ENCODE measurements at places on chromosomes 13 and 19. TPM values are rescaled to one million over a fixed set of nuclear protein-coding genes. Genes with fewer than 3 reads are reported as not detected.

DNA sequence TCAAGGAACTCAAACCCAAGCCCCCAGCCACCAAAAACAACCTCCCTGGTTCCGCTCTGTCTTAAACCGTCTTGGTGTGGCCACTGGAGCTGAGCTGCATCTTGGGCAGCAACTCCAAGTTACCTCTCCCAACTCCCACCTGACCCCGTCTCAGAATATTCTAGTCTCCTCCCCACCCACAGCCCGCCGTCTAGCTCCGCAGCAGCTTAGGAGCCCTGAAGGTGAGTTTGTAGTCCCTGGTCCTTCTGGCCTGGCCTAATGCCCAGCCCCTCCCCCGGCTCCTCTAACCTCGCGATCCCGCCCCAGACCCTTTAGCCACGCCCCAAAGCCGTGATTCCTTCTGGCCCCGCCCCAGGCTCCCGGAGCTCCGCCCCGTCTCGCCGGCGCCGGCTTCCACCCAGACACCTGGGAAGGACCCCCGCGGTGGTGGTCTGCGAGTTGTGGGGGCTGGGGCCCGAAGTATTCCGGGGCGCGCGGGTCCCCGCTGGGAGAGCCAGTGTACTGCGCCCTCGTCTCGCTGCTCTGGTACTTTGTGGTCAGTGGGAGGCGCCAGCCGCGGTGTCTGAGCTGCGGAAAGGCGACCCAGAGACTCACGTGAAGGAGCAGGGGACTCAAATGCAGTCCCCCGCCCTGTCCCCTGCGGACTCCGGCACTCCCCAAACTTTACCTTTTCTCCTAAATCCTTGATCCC, 2.5 kb upstream of the LHB start:
- H3K27ac ChIP-seq, result peak overlapping the region; percentile 34
- peaks cover 41% of the 10 kb centered on the region for H3K27me3 ChIP-seq
- peaks cover 6% of the 10 kb centered on the region for H3K36me3 ChIP-seq

GRCh38 chr13:61136093-61136492, 279.6 kb downstream of the PCDH20 start:
- no peak overlapping the region for H3K27ac ChIP-seq
- no peaks in the 10 kb centered on the region for H3K4me1 ChIP-seq
- no peak for DNase-seq
- H3K27me3 ChIP-seq, result no peaks in the 10 kb centered on the region
- H3K36me3 ChIP-seq, result no peaks in the 10 kb centered on the region

GRCh38 chr13:80888390-80888789, 547.5 kb upstream of the SPRY2 start:
- no peaks in the 10 kb centered on the region for H3K36me3 ChIP-seq
- peaks cover 48% of the 10 kb centered on the region for H3K27me3 ChIP-seq
- no peak overlapping the region for H3K27ac ChIP-seq
- H3K4me3 ChIP-seq, result no peak overlapping the region
- DNase-seq, result no peak

DNA sequence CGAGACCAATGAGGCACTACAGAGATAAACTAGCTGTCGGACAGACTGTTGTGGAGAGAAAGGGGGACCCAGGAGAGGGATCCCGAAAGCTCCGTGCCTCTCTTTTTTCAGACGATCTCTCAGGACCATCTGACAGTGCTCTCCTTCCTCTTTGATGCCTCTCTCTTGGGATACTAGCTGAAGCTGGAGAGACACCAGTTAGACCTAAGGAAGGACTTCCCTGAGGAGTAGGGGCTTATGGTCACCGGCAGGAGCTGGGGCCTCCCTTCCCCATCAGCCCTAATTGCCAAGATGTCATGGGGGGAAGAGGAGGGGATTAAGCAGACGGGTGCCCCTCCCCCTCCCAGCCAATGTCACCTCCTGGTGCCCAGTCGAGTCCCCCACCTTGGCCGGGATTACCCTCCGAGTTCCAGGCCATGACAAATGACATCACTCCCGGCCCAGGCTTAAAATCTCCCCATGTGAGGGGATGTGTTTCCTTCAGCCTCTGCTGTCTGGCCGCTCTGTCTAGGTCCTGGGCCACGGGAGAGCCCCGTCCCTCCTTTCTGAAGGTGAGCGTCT, at the start of gene CRX:
CRX (plus strand) TSS at position 478 of the 561 bp plus-strand sequence. CDS start 12,507 bp downstream, outside the sequence.
- H3K36me3 ChIP-seq, result no peaks in the 10 kb centered on the region
- peaks cover 22% of the 10 kb centered on the region for H3K4me1 ChIP-seq
- peaks cover 35% of the 10 kb centered on the region for H3K27me3 ChIP-seq
- H3K27ac ChIP-seq, result peak within 1 kb of the TSS; percentile 55
- DNase-seq, result no peak

GRCh38 chr13:53254500-53254899, 225.9 kb downstream of the OLFM4 start:
- H3K4me3 ChIP-seq, result no peak overlapping the region
- peaks cover 11% of the 10 kb centered on the region for H3K4me1 ChIP-seq
- no peak overlapping the region for H3K27ac ChIP-seq
- peaks cover 18% of the 10 kb centered on the region for H3K27me3 ChIP-seq

- no peaks in the 10 kb centered on the region for H3K36me3 ChIP-seq
- H3K27me3 ChIP-seq, result no peaks in the 10 kb centered on the region
- DNase-seq, result no peak
- no peak overlapping the region for H3K4me3 ChIP-seq
- peaks cover 17% of the 10 kb centered on the region for H3K4me1 ChIP-seq
Observed at GRCh38 chr13:24234200-24234915, 73.8 kb downstream of the SPATA13 start.

DNA sequence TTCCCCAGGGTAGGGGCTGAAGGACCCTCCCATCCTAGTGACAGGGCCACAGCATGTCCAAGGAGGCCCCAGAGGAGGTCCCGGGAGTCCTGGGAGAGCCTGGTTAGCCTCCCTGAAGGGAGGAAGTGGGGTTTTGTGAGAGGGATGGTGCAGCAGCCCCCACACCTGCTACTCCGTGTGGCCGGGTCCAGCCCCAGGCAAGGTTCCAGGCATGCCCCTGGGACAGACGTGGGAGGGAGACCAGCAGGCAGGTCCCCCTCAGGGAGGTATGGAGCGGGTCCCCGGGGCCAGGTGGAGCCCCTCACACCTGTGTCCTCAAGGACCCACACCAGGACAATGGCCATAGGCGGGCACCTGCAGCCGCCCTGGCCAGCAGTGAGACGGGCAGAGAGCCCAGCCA, 1.9 kb upstream of the F7 start:
- H3K27me3 ChIP-seq, result peaks cover 7% of the 10 kb centered on the region
- no peak for DNase-seq
- no peaks in the 10 kb centered on the region for H3K36me3 ChIP-seq
- H3K4me1 ChIP-seq, result peaks cover 3% of the 10 kb centered on the region
- H3K4me3 ChIP-seq, result no peak overlapping the region
- no peak overlapping the region for H3K27ac ChIP-seq

DNA sequence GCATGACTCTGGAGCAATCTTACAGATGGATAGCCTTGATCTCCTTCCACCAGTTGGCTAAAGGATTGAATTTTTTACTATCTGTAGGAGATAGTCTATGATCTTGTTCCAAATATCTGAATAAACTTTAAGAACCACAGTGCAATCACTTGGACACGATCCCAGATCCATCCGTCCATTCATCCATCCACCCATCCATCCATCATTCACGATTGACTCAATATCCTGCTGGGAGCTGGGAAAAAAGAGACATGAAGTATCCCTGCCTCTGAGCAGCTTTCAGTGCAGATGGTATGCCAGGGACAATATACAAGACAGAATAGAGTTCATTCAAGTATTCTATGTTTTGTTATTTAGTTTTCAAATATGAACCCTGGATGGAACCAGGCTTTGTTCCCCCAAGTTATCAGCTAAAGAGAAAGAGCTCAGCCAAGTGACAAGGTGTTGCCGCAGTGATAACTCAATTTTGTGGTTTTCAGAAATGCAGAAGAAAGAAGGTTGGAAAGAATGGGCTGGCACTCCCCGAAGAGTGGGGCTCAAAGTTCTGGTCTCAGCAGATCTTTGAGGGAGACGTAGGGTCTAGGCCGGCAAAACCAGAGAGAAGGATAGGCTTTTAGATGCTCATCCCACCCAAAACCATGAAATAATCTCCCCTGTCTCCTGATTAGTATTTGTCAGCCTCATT, 66.3 kb downstream of the IRS2 start:
- no peak for DNase-seq
- H3K36me3 ChIP-seq, result no peaks in the 10 kb centered on the region
- no peak overlapping the region for H3K4me3 ChIP-seq
- H3K27me3 ChIP-seq, result no peaks in the 10 kb centered on the region

GRCh38 chr19:58145849-58146248, 4.7 kb downstream of the ZNF329 start:
- no peaks in the 10 kb centered on the region for H3K27me3 ChIP-seq
- peaks cover 32% of the 10 kb centered on the region for H3K36me3 ChIP-seq
- H3K27ac ChIP-seq, result no peak overlapping the region
- DNase-seq, result no peak

GRCh38 chr19:2834294-2834871, 6.9 kb upstream of the ZNF555 start:
- peak overlapping the region; percentile 22 for H3K4me3 ChIP-seq
- H3K27ac ChIP-seq, result no peak overlapping the region
- no peaks in the 10 kb centered on the region for H3K27me3 ChIP-seq

- H3K27ac ChIP-seq, result peak overlapping the region; percentile 85
- H3K36me3 ChIP-seq, result peaks cover 4% of the 10 kb centered on the region
- no peaks in the 10 kb centered on the region for H3K27me3 ChIP-seq
- DNase-seq, result no peak
- peak overlapping the region; percentile 80 for H3K4me3 ChIP-seq
- peaks cover 30% of the 10 kb centered on the region for H3K4me1 ChIP-seq
Observed at GRCh38 chr19:48806818-48807589, 3.8 kb downstream of the BCAT2 start.

- no peak overlapping the region for H3K4me3 ChIP-seq
- peaks cover 16% of the 10 kb centered on the region for H3K4me1 ChIP-seq
- DNase-seq, result no peak
- peaks cover 4% of the 10 kb centered on the region for H3K27me3 ChIP-seq
- H3K36me3 ChIP-seq, result no peaks in the 10 kb centered on the region
Observed at GRCh38 chr13:77860507-77860981, 58.1 kb downstream of the EDNRB start.

DNA sequence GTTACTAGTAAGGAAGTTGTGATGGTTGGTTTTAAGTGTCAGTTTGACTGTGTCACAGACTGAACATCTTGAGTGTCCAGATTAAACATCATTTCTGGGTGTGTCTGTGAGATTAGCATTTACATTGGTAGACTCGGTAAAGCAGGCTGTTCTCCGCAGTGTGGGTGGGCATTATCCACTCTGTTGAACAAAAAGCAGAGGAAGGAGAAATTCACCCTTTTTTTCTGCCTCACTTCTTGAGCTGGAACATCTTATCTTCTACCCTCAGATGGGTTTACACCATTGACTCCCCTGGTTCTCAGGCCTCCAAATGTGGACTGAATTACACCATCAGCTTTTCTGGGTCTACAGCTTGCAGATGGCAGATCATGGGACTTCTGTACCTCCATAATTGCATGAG, 63.7 kb upstream of the ZDHHC20 start:
- no peak overlapping the region for H3K4me3 ChIP-seq
- no peaks in the 10 kb centered on the region for H3K27me3 ChIP-seq
- H3K4me1 ChIP-seq, result no peaks in the 10 kb centered on the region
- H3K36me3 ChIP-seq, result peaks cover 21% of the 10 kb centered on the region
- H3K27ac ChIP-seq, result no peak overlapping the region
- no peak for DNase-seq

- no peaks in the 10 kb centered on the region for H3K4me1 ChIP-seq
- peaks cover 11% of the 10 kb centered on the region for H3K36me3 ChIP-seq
- no peaks in the 10 kb centered on the region for H3K27me3 ChIP-seq
Observed at GRCh38 chr13:42174344-42175162, 97.4 kb upstream of the AKAP11 start.

GRCh38 chr13:114115191-114115671, 17.2 kb downstream of the RASA3 start:
- peaks cover 55% of the 10 kb centered on the region for H3K4me1 ChIP-seq
- H3K36me3 ChIP-seq, result peaks cover 4% of the 10 kb centered on the region
- peaks cover 3% of the 10 kb centered on the region for H3K27me3 ChIP-seq
- peak overlapping the region; percentile 76 for H3K27ac ChIP-seq
- DNase-seq, result no peak

DNA sequence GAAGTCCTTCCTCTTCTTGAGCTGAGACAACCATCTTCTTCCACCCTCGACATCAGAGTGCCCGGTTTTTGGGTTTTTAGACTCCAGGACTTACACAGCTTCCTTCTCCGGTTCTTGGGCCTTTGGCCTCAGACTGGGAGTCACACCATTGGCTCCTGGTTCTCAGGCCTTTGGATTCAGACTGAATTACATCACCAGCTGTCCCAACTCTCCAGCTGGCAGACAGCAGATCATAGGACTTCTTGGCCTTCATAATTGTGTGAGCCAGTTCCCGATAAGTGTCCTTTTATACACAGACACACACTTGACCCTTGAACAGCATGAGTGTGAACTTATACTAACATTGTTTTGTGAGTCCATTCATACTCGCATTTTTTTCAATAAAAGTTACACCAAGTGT, 166.0 kb upstream of the UBL3 start:
- no peak for DNase-seq
- H3K36me3 ChIP-seq, result no peaks in the 10 kb centered on the region
- H3K27me3 ChIP-seq, result peaks cover 7% of the 10 kb centered on the region
- H3K27ac ChIP-seq, result no peak overlapping the region

GRCh38 chr13:102386461-102386860, 15.4 kb downstream of the FGF14 start:
- no peak overlapping the region for H3K4me3 ChIP-seq
- H3K27ac ChIP-seq, result no peak overlapping the region
- H3K36me3 ChIP-seq, result no peaks in the 10 kb centered on the region
- no peaks in the 10 kb centered on the region for H3K27me3 ChIP-seq
- no peak for DNase-seq

GRCh38 chr19:5823579-5824281, 15.8 kb downstream of the FUT6 start:
- H3K36me3 ChIP-seq, result no peaks in the 10 kb centered on the region
- H3K4me3 ChIP-seq, result no peak overlapping the region
- no peak for DNase-seq
- H3K4me1 ChIP-seq, result no peaks in the 10 kb centered on the region

GRCh38 chr19:31597616-31598015, 248.4 kb upstream of the TSHZ3 start:
- DNase-seq, result no peak
- H3K4me1 ChIP-seq, result peaks cover 4% of the 10 kb centered on the region
- H3K36me3 ChIP-seq, result no peaks in the 10 kb centered on the region
- no peak overlapping the region for H3K27ac ChIP-seq

The PSG7 gene
- total RNA-seq, result not detected

The LGALS4 gene
- 33.4 TPM for total RNA-seq

The RXFP2 gene
- not detected for total RNA-seq

The ZNF726 gene
- total RNA-seq, result 4.2 TPM

The ZNF729 gene
- not detected for total RNA-seq

The HS6ST3 gene
- total RNA-seq, result 4.2 TPM

The CGB7 gene
- 1.9 TPM for total RNA-seq

The ZSCAN18 gene
- 59.0 TPM for total RNA-seq

The PTGER1 gene
- total RNA-seq, result 0.56 TPM

The SIGLEC8 gene
- not detected for total RNA-seq

Measured in type B pancreatic cell (in vitro differentiated cells).